ENCODE measurements at places on chromosomes 7 and 10.

DNA sequence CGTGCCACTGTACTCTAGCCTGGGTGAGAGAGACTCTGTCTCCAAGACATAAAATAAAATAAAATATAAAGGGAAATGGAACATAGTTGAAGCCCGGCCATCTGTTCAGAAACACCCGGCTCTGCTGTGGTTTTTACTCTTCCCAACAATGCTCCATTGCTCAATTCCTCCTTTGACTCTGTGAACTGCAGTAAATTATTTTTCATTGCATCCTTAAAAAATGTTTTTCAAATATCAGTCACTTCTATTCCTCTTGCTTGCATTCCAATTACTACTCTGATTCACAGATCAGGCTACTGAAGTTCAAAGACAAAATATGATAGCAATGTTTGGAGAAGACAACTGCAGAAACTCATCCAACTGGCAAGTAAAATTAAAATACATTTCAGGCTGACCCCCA lies 983.0 kb downstream of the SORCS1 start:
- no peak for DNase-seq

GRCh38 chr10:98608411-98608810 lies 161.7 kb upstream of the HPS1 start:
- no peak for DNase-seq

- DNase-seq = no peak
These were observed 380.6 kb downstream of the PHTF2 start for GRCh38 chr7:78179211-78179610.

DNA sequence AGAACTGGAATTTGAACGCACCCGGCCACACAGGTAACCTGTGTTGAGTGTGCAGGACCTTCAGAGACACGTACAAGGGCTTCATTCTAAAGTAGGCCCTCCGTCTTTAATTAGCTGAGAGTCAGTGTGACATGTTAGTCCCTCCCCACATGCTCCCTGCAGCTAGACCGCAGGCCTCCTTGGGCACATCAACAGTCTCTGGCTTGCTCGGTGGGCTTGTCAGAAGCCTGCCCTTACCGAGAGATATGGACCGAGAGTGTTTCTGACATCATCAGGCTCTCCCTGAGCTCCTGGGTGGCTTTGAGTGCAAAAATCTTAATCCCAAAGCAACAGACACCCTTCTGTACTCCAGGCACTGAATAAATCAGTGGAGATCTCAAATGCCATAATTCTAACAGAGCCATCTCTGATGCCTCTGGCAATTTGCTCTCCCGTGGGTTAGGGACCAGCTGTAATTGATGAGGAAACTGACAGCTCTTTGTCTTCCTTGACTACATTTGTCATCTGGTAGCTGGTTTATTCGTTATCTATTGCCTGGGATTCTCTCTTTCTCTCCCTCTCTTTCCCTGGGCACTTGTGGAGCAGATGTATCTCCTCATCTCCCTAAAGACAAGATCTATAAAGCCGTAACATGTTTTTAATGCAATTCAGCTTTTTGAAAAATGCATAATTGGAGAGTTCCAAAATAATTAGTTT lies 850.6 kb downstream of the TYW1 start:
- no peak for DNase-seq

DNA sequence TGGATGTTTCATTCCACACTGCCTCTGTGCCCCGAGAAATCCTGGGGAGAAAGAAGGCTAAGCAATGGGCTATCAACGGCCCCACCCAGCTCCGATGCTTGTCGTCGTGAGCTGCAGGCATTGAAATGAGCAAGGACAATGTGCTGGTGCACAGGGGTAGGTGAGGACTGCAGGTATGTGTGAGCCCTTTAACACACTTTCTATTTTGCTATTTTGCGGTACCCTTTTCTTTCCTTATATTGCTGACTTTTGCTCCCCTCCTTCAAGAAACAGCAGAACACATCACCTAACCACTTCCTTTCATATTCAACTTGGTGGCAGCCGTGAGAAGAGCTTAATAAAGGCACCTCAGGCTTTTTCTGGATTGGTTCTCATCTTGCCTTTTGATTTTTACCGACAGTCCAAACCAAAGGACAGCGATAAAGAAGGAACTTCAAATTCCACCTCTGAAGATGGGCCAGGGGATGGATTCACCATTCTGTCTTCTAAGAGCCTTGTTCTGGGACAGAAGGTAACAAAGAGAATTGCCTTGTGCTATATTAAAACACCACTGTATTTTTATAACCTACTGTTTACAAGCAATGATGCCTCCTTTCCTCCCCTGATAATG lies 39.2 kb downstream of the AIFM2 start:
- no peak for DNase-seq

GRCh38 chr7:134613623-134614347 lies 32.9 kb upstream of the BPGM start:
- no peak for DNase-seq

DNA sequence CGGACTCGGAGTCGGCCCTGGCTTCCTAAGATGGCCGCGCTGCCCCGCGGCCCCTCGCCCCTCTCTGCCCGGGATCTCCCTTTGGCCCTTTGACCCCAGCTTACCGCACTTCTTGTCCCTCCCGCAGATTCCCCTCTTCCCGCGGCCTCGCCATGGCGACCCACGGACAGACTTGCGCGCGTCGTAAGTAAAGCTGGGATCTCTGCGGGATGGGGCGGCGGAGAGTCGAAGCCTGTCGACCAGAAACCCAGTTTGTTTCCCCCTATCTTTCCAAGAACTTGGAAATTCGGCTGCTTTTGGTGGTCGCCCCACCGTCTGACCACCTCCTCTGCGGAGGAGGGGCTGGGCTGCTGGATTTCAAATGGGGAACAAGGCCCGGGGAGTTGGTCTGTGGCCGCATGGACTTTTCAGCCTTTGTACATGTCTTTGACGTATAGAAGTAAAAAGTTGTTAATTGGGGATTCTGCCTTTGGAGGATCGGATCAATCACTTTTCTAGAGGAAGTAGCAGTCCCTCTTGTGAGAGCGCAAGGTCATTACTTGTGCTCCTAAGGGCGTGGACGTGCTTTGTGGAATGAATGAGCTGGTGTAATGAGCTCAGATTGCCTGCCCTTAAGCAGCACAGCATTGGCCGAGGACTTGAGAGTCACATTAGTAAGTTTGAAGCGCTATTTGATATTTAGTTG lies 553 bp downstream of the VDAC2 start:
- DNase-seq = no peak

DNA sequence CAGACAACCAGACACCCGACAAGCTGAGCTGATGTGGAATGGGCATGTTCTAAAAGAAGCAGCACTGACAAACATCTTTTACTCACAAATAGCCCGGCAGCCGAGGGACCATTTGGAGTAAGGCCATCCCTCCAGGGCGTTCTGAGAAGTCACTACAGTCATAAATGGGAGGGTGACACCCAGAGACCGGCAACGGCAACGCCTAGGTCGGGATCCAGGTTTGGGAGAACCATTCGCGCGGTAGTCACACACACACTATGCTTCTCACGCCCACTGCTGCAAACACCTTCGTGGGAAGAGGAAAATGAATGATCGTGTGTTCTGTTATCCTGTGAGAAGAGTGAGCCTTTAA lies 9.8 kb downstream of the TNS3 start:
- no peak for DNase-seq

GRCh38 chr10:24446739-24447138 lies 237.8 kb downstream of the KIAA1217 start:
- no peak for DNase-seq

GRCh38 chr10:33252794-33253203 lies 81.7 kb downstream of the NRP1 start:
- no peak for DNase-seq

GRCh38 chr7:130473289-130473688 lies 18.6 kb upstream of the MEST start:
- DNase-seq = no peak

DNA sequence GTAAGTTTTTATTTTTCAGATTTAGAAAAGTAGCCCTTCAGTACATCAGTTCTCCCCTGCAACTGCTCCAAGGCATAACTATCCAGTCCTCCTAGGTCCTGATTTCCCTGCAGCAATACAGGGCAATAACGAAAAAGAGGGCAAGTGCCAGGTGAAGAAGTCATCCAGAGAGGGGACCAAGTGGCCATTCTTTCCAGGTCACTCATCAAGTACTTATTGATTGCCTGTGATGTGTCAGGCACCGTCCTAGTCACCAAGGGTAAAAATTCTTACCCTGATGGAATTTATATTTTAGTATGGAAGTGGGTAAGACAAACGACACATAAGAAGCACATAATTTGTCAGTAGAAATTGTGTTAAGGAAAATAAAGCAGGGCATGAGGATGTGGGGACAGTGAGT lies 67.1 kb upstream of the GSDME start:
- no peak for DNase-seq

- DNase-seq = no peak
These were observed 46.9 kb downstream of the STEAP1B start for GRCh38 chr7:22452960-22453558.

DNA sequence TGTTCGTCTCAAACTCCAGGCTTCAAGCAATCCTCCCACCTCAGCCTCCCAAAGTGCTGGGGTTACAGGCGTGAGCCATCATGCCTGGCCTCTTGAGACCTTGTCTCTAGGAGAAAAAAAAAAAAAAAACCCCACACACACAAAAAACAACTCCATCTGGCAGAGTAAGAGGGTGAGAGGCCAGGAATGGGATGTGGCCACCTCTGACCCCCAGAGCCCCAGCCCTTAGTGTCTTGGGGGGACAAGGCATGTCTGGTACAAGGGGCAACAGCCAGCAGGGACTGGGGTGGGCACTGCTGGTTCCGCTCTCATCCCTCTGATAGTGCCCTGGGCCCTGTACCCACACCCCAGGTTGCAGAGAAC lies 15.6 kb upstream of the TNRC18 start:
- DNase-seq = no peak

- DNase-seq = no peak
These were observed 78.2 kb downstream of the VPS50 start for GRCh38 chr7:93310346-93310745.

- DNase-seq = no peak
These were observed 59.4 kb downstream of the CDK14 start for GRCh38 chr7:90655566-90655965.

- DNase-seq = no peak
These were observed 145.5 kb downstream of the ZEB1 start for GRCh38 chr10:31464552-31464951.

DNA sequence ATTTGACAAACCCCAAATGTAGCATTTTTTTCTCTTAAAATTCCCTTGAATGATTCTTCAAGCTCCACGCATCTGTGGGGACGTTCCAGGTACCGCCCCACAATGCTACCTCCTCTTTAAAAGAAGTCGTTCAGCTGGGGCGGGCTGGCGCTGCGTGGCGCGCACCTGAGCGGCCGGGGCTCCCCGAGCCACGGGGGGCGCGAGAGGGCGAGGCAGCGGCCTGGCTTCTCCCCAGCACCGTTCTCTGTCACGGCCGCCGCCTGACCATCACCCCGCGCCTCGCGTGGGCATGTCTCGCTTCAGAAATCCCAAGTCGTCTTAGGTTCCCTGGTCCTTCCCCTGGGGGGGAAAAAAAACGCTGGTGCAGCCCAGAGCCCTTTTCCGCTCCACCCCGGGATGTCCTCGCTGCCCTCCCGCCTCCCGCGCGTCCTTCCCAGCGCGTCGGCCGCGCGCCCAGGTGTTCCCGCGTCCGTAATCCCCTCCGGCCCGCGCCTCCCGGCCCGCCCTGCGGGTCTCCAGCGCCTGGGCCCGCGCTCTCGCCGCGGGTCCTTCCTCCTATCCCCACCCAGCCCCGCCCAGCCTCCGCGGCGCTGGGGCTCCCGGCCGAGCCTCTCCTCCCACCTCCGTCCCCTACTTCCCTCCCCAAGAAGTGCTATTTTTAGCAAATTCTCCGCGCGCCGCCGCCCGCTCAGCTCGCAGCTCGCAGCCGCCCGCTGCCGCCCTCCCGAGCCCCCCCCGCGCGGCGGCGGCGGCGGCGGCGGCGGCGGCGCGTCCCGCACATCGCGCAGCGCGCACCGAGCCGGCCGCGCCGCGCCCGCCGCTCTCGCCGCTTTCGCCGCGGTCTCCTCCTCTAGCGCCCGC lies 58.7 kb upstream of the PRPS1L1 start:
- DNase-seq = peak; percentile 73

- DNase-seq = no peak
These were observed 100.3 kb downstream of the HGF start for GRCh38 chr7:81669476-81670105.

- no peak for DNase-seq
These were observed 21.7 kb upstream of the BNIP3 start for GRCh38 chr10:132003282-132003924.

DNA sequence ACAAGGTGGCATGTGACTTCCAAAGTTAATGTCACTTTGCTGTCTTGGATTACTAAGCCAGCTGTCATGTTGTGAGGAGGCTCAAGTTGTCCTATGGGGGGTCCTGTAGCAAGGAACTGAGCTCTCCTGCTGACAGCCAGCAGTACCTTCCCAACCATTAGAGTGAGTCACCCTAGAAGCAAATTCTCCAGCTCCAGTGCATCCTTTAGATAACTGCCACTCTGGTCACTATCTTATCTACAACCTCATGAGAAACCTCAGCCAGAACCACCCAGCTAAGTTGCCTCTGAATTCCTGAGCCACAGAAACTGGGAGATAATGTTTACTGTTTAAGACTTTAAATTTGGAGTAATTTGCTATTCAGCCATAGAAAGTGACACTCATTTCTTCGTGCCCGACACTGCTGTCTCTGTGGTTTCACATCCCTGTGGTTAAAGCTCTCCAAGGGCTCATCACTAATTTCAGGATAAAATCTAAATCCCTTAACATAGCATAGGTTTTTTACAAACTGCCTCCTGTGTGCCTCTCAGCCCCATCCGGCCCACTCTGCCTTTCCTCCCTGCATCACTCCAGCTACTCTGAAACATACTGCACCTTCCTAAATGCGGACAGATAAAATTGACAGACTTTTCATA lies 83.5 kb downstream of the PRR15 start:
- DNase-seq = no peak

DNA sequence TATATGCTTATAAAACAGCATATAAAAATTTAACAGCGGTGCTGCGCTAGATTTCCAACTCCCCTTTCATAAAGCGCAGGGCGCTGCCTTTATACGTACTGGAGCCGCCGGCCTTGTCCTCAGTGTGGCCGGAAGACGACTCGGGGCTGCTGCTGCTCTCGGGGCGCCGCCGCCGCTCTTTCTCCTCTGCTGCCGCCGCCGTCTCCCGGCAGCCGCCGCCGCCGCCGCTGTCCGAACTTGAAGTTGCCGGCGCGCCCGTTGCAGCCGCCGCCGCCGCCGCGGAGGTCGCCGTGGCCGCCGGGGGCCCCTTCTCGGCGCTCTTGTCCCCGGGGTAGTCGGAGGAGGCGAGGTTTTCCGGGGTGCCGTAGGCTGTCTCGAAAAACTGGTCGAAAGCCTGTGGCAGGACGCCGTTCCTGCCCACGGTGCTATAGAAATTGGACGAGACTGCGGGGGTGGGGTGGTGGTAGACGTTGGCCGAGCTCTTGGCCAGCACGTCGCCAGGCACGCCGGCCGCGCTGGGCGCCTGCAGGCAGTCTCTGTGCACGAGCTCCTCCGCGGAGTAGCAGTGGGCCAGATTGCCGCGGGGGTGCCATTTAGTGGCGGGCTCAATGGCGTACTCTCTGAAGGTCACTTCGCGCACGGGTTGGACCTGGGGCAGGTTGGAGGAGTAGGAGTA lies 557 bp downstream of the HOXA11 start:
- DNase-seq = no peak

All from D341Med (cell line).